ENCODE measurements at places on chromosomes 11 and 22.

GRCh38 chr22:46185283-46185682 is 35.0 kb downstream of the PPARA start:
- DNase-seq, result no peak

DNA sequence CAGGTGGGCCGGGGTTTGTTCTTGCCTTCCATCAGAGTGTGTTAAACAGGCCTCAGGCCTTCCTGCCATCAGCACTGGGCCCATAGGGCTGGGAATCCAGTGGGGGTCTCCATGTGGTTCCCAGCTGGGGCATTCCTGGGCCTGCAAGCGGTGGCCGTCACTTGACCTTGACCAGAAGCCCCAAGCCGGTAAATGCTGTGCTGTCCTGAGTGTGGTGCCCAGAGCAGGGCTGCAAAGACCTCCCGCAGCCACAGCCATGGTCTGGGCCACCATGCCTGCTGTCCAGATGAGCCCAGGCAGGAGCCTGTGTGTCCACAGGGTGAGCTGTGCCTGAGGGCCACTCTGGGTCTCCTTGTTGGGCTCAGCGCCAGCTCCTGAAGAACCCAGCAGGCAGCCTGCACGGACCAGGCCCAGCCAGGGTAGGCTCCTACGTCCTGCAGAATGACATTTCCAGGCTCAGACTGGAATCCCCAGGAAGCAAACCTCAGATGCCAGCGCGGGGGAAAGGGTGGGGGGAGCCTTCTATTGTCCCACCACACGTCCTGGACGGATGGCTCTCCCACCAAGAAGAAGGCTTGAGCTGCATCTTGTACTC is 117.3 kb downstream of the KCNQ1OT1 start:
- DNase-seq, result peak; percentile 28

DNA sequence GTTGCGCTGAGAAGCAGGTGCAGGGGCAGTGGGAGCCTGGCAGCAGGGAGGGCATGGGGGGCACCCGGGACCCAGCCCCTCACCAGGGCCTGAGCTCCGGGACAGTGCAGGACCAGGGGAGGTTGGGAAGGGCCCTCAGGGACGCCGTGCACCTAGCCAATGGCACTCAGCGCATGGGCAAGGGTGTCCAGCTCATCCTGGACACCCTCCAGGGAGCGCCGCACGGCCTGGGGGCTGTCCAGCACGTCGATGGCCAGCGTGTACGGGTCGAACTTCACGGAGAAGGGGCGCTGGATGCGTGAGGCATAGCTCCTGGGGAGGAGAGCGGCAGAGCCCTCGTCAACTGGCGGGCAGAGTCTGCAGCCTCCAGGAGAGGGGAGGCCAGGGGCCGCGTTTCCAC is 3.1 kb upstream of the INS start:
- no peak for DNase-seq

GRCh38 chr11:110519796-110520195 is 90.0 kb downstream of the FDX1 start:
- no peak for DNase-seq

DNA sequence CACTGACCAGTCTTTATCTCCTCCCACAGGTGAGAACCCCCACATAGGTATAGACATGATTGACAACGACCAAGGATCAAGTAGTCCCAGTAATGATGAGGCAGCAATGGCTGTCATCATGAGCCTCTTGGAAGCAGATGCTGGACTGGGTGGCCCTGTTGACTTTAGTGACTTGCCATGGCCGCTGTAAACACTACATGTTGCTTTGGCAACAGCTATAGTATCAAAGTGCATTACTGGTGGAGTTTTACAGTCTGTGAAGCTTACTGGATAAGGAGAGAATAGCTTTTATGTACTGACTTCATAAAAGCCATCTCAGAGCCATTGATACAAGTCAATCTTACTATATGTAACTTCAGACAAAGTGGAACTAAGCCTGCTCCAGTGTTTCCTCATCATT is 76.5 kb downstream of the BTBD10 start:
- no peak for DNase-seq

GRCh38 chr11:86218125-86219084 is 26.1 kb upstream of the EED start:
- peak; percentile 68 for DNase-seq

DNA sequence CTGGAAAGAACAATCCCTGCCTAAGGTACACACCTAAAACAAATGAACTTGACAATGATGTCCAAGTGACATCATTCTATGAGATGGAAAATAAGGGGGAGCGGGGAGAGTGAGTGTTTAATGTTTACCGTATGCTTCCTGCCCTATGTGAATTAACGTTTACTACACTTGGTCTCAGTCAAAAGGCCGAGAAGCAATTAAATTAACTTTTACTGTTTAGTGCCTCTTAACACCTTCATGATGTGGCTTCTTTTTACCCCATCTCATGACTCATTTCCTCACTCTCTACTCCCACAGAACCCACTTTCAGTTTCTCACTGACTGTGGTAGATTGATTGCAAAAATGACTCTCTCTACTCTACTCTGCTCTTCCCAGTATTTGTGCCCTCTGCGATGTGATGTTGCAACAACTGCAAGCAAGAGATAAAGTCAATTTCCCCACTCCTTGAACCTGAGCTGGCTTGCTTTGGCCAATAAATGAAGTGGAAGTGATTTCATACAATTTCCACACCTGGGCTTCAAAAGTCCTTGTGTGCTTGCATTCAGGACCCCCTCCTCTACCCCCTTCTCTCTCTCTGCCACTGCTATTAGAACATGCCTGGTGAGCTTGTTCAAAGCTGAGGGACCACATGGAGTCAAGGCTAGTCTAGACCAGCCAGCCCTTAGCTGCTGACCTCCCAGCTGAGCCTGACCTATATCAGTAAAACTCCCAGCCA is 11.6 kb upstream of the ALKBH3 start:
- DNase-seq, result peak; percentile 44

DNA sequence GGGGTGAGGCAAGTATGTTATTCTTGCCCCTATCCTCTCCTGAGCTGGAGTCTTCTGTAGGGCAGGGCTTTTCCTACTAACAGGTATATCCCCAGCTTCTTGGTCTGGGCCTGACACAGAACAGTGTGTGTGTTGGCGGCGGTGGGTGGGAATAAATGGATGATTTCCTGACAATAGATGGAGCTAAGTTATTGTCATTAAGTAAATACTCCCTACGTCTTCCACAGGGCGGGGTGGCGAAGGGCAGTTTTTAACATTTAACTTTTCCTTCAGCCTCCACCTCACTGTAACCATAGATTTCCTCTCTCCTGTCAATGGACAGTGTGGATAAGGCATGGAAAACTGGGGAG is 11.7 kb upstream of the SMPD1 start:
- DNase-seq, result no peak

DNA sequence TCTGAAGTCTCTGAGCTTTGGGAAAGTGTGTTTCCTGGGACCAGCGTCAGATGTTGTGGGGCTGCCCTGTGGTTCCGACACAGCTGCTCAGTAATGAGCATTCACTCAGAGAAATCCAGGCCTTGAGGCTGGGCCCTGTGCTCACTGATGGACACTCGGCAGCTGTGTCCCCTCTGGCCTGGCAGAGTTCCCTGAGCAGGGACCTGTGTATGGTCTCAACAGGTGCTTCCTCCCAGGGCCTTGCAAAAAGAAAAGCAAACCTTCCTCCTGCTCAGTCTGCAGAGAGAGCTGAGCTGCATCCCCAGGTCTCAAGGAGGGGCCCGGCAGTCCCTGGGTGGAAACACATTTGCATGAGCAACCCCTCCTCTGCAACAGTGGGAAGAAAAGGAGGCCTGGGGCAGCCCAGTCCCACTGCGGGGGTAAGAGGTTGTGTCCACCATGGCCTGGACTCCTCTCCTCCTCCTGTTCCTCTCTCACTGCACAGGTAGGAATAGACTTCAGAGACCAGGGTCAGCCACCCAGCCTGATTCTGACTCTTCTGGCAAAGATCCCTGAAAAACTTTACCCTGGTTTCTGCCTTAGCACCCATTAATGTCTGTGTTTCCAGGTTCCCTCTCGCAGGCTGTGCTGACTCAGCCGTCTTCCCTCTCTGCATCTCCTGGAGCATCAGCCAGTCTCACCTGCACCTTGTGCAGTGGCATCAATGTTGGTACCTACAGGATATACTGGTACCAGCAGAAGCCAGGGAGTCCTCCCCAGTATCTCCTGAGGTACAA is 131.2 kb downstream of the VPREB1 start:
- DNase-seq, result no peak

- DNase-seq, result no peak
These were observed 42.9 kb downstream of the YWHAH start for GRCh38 chr22:31987218-31987617.

DNA sequence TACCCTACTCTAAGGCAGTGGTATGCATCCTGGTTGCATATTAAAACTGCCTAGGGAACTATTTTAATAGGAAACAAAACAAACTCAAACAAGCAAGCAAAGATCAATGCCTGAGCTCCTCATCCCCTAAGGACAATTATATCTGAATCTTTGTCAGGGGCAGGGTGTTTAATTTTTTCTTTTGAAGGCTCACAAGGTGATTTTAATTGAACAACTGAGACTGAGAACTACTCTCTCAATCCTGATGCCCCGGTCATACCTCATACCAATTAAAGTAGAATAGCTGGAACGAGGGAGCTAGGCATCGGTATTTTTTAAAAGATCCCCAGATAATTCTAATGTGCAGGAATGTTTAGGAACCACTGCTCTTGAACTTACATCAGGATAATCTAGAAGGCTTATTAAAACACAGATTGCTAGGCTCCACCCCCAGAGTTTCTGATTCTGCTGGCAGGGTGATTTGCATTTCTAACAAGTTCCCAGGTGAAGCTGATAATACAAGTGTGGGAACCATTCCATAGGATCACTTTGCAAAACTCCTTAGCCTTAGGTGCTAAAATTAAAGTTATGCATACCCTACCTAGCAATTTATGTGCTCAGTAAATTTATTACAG is 416.5 kb downstream of the GUCY1A2 start:
- no peak for DNase-seq

- DNase-seq, result no peak
These were observed 38.3 kb downstream of the TMPRSS5 start for GRCh38 chr11:113667801-113668200.

DNA sequence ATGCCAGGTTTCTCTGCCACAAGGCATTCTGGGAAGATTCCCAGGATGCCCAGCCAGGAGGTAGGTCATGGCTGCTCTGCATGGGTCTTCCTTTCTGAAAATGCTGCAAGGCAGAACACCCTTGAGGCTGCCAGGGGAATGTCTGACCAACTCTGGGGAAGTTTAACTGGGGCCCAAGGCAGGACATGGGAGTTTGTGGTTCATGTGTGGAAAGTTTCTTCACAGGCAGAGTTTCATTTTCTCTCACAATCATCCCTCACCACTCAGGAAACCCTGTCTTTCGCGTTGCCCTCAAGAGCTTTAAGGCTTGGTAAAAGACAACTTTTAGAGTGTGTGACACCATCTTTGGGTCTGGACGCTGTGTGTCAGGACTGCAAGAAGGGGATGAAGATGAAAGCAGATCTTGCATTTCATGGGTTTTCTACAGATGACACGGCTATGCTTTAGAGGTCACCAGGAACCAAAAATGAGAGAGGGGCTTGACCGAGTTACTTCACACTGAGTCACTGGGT is 133.5 kb downstream of the CD44 start:
- no peak for DNase-seq
